ENCODE measurements at places on chromosomes 12 and 14.

DNA sequence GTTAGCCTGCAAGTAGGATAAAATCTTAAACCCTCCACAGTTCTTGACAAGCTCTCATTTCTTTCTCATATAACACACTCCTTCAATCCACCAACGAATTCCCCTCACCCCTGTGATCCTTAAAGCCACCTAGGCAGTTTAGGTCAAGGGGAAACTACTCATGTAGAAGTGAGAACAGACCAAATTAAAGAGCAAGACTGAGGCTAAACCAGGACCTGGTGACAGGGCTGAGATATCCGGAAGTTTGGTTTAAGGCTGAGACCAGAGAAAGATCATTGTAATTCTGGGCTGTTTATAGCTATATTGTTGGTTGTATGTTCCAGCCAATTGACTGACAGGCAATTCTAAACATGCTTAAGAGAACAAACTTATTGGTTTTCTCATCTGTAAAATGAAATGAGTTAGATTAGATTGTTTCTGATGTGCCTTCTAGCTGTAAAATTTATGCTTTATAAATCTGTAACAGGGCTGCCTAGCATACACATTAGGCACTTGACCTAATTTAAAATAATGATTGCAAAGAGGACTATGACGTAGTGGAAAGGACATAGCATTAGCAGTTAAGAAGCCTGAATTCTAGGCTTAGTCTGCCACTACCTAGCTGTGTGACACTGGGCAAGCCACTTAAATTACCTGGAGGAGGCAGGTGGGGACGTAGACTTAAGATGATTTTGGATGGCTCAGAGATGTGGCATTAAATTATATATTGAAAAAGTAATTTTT lies 53.9 kb upstream of the PTGR2 start:
- no peak for DNase-seq

DNA sequence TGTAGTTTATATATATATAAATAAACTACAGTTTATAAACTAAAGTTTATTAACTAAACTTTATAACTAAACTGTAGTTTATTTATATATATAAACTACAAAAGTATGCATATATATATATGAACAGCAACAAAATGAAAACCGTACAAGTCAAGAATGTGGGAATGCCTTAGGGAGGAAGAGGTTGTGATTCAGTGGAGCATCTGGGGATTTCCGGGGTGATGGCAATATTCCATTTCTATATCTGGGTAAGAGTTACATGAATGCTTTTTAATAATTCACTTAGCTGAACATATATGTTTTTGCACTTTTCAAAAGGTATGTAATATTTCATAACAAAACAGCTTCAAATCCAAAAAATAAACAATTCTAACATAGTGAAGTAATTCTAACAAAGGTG lies 30.1 kb upstream of the CAND1 start:
- no peak for DNase-seq

GRCh38 chr12:71981149-71981548 lies 42.5 kb downstream of the TPH2 start:
- DNase-seq = no peak

DNA sequence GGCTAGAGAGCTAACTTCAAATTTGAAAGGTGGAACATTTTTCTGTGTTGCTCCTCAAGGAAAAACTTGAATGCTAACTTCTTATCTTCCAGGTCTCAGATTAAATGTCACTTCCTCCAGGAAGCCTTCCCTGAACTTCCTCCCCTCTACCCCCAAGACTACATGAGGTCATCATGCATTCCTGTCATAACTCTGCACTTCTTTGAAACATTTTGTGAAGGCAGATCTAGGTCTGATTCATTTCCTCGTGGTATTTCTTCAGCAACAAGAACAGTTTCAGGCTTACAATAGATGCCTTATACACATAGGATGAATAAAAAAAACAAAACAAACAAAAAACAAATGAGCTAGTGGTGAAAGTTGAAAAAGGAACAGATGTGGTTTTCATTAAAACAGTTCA lies 97.1 kb upstream of the SRRM4 start:
- no peak for DNase-seq

DNA sequence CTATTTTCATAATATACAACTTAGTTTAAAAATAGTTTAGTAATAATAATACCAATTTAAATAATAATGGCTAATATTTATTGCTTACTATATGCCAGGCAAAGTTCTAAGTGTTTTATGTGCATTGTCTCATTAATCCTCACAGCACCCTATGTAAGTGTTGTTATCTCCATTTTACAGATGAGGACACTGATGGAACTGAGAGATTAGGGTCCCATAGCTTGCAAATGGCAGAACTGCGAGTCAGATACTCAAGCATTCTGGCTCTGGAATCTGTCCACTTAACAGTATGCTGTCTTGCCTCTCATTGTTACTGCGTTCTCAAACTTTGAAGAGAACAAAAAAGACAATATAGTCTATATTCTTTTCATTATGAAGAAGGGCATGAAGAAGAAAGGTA lies 19.0 kb downstream of the AP5M1 start:
- no peak for DNase-seq
